ENCODE measurements at places on chromosomes 16 and 17. TPM values are rescaled to one million over a fixed set of nuclear protein-coding genes. Genes with fewer than 3 reads are reported as not detected.

- DNase-seq = no peak
Measured at GRCh38 chr17:21278450-21279197, 5.9 kb upstream of the MAP2K3 start.

- no peak for DNase-seq
Measured at GRCh38 chr17:57135789-57136291, 50.8 kb downstream of the AKAP1 start.

DNA sequence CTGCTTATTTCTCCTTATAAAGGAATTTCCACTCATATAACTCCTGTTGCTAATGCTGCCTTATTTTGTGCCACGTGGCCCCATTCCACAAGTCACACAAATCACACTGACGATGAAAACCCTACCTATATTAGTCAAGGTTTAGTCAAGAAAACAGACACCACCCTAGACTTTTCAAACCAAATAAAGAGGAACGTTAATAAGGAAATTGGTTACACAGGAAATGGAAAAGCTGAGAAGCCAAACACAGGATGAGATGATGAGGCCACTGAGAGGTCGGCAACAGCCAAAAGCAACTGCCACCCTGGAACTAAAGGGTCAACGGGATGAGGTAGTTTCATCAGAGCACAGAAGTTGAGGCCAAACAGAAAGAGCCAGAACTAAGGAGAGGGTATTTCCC lies 47.3 kb upstream of the ALOX12 start:
- DNase-seq = no peak

- DNase-seq = no peak
Measured at GRCh38 chr17:42120161-42120769, 902 bp downstream of the KAT2A start.

DNA sequence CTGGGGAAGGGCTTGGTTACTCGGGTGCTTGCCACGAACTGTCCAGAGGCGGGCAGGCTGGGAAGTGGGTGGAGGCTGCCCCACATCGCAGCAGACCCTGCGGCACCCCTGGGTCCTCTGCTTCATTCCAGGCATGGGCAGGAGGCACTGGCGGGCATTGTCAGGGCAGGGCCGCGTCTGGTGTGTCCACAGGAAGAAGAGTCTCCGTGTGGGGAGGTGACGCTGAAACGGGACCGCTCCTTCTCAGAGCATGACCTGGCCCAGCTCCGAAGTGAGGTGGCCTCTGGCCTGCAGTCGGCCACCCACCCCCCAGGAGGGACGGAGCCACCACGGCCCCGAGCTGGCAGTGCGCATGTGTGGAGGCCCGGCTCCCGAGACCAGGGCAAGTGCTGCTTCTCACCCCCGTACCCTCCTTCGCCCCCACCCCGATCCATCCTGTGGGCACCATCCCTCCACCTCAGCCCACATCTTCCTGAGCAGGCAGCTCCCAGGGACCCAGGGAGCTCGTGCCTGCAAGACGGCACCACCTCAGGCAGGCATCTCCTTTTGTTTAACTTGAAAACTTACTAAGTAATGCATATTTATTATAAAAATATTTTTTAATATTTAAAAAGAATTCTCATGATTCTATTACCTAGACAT lies 14.3 kb upstream of the TCF25 start:
- DNase-seq = no peak

- DNase-seq = no peak
Measured at GRCh38 chr17:35170968-35171771, 23.0 kb downstream of the SLC35G3 start.

The C17orf113 gene
- 0.11 TPM for polyA plus RNA-seq

The CACNG1 gene
- polyA plus RNA-seq = not detected

Data from BJ (cell line).